ENCODE measurements at places on chromosomes 3 and 15. TPM values are rescaled to one million over a fixed set of nuclear protein-coding genes. Genes with fewer than 3 reads are reported as not detected.

The TMPRSS7 gene
- total RNA-seq: under 0.01 TPM

The KNL1 gene
- total RNA-seq: 1.1 TPM

The ATP10A gene
- 0.21 TPM for total RNA-seq

The PLSCR5 gene
- not detected for total RNA-seq

The EFHB gene
- total RNA-seq: 1.4 TPM
